ENCODE measurements at places on chromosomes 13 and 19. TPM values are rescaled to one million over a fixed set of nuclear protein-coding genes. Genes with fewer than 3 reads are reported as not detected.

Gene TTC9B
- total RNA-seq, result not detected

Gene ZNF681
- total RNA-seq, result 0.83 TPM

Gene NCR1
- 0.33 TPM for total RNA-seq

DNA sequence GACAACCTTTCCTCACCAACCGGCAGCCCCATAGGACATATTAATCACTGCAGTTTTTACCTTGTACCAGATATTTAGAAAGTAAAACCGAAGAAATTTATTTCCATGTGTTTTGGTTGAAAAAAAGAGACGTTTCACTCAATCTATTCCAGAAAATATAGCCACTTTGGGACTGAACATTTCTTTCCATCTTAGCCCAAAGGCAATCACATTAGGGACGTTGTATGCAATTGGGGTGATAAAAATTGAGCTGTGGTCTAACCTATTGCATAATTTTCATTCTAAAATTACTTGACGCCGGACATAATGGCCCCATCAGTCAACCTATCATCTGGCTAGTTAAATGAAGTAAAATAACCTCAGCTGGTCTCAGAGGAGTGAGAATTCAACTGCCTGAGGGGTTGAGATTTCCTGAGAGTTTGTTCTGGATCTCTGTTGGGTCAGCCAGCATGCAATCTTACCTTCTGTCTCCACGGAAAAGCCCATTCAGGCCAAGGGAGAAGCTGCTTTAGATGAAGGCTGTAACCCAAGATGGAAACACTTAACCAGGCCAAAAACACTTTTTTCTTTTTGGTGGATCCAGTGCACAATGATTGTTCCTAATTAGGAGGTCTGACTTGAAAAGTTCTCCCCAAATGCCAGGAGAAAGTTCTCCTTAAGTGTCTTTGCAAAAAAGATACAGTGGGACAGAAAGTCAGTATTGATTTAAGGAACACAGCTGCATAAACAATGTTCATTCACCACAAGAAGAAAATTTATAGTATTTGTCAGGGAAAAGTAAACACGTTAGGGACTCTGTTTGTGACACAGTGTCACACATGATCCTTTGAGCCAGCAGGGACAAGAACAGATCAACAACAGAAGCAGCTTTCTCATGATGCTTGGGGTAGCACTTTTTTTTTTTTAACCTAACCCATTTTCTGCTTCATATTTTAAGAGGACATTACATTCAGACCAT, 34.1 kb downstream of the DLEU7 start:
- DNase-seq, result no peak

DNA sequence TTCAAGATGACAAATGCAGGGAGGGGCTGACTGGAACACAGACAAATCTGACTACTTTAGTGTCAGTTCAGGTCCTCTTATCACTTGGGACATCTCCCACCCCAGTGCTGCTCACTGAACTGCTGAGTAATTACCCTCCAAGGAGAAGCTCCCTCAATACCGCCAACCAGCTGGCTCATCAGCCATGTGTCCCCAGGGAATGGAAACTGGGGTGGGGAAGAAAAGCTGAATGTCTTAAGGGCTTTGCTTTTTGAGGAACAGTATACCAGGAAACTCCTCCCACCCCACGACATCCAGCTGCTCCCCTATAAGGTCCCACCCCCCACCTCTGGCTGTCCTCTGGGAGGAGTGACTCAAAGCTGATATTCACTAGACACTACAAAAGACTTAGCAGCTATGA, 2.0 kb downstream of the ZNF823 start:
- no peak for DNase-seq

- DNase-seq, result no peak
Measured at GRCh38 chr13:34933786-34934185, 8.3 kb upstream of the NBEA start.

GRCh38 chr19:39183104-39183503, 13.7 kb upstream of the NCCRP1 start:
- DNase-seq, result no peak

DNA sequence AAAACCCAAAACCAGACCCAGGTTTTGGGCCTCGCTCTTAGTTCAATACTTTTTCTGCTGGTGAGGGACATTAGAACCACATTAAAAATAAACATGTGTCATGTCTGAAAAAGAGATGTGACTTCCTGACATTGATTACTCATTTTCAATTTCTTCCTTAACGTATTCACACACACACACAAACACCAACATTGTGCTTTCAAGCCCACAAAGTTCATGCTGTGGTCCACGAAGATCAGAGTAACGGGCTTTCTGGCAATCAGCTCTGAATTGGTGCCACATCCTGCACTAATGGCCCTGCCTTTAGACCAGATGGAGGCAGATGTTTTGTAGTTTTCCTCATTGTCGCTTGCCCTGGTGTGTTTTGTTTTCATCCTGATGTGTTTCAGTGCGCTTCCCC, 47.9 kb upstream of the POMP start:
- DNase-seq, result no peak

- no peak for DNase-seq
Measured at GRCh38 chr19:39927524-39928356, 6.7 kb downstream of the FCGBP start.

GRCh38 chr19:17329366-17330261, 5.0 kb downstream of the ANO8 start:
- no peak for DNase-seq

Measured in esophagus muscularis mucosa (tissue), 4 donors.